Large intestine (tissue), 12 donors: ENCODE measurements at places on chromosomes 7 and 10.

- DNase-seq: peak; percentile 45
These were observed 43.8 kb downstream of the CYTH3 start for GRCh38 chr7:6228361-6229229.

DNA sequence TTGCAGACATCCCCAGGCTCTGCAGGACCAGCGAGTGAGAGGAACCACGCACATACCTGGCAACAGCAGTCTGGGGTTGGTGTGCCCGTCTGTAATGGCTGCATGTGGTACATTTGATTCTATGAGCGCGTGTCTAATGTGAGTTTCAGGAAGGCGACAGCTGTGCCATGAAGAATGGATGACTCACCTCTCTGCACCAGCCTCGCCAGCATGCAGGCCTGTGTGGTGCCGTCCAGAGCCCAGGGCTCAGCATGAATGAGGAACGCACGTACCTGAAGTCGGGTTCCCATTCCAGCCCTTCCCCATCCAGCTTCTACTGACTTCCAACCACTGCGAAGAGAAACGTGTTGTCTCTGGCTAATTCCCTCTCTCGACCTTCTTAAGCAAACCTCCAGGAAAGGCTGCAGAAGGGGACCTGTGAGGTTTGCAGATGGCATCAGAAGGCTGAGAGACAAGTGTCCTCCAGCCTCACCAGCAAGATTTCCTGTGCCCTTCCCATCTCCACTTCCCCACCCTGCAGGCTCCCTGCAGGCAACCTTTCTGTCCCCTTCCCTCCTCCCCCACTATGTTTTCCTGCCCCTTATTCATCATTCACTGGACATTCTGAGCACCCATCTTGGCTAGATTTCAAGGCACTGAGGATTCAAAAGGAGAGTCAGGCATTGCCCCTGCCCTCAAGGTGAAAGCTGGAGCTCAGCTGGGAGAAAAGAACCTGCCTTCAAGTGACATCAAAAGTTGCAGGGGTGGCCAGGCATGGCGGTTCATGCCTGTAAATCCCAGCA is 54.3 kb downstream of the ASB13 start:
- DNase-seq: no peak

DNA sequence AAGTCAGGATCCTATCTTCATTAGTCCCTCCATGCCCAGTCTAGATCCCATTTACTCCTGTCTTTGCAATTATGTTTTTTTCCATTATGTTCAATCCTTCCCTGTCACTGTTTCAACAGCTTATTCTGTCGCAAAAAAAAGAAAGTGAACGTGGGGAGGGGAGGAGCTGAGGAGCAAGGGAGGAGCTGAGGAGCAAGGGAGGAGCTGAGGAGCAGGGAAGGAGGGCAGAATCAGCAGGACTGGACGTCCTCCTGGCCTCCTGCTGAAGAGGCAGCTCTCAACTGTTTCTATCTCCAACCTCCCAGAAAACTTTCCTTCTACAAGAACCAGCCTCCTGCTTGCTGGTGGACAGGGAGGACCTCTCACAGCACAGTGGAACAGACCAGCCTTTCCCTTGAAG is 26.0 kb downstream of the LARP4B start:
- no peak for DNase-seq

DNA sequence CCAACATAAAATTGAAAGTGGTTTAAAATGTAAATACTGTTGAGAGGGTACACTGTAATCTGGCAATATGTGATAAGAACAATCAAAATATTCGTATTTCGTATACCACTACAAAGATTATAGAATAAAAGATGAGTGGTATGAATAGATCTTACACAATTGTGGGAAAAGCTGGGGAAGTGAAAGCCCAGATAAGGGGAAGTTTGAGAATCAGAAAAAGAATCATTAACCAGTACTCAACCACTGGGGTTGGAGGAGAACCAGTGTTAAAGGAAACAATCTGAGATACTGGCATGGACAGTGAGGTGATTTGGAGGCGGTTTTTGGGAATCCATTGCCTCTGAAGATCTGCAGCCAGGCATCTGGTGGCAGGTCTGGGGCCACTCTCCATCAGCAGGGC is 59.7 kb upstream of the CDK14 start:
- no peak for DNase-seq

DNA sequence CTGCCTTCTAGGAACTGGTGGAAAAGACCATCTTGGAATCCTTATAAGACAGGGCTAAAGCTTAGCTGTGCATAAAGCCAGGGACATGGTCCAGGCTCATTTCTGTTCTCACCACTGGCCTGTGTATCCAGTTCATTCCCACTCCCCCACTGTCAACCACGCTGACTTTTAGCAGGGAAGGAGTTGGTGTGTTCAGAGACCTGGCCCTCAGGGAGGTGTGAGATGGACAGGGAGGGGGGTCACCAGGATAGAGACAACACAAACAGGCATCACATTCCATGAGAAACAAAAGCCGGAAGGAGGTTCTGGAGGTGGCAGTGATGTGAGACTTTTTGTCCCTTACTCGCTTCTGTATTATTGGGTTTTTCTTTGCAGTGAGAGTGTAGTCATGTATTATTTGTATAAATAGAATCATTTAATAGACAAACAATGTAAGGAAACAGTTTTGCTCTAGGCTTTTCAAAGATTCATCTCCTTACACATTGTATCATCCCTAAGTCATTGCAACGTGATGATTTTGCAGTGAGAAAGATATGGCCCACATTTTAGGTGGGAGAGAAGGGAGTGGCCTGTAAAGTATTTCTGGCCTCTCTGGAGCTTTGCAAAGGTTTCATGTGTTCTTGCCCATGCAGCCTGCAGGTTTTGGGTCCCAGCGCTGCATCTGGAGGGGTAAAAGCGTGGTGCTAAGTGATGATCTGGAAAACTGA is 52.0 kb downstream of the EEPD1 start:
- DNase-seq: no peak

DNA sequence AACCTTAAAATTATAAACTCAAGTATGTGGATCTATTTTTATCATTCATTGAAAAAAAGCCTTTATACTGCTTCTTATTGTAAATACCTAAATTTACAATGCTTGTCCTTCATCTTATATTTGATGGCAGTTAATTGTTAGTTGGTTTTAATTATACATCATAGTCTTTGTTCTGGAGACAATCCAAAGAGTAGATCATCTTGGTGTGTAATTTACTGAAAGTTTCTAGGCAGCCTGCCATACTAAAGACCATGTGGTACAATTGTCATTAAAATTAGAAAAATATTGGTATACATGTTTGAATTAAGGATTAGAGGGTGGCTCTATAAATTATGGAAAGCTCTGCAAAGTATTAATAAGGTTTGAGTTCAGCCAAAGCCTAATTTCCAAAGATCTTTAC is 231.4 kb downstream of the KCND2 start:
- no peak for DNase-seq

GRCh38 chr10:131310551-131311401 is 745 bp downstream of the TCERG1L start:
- DNase-seq: no peak

DNA sequence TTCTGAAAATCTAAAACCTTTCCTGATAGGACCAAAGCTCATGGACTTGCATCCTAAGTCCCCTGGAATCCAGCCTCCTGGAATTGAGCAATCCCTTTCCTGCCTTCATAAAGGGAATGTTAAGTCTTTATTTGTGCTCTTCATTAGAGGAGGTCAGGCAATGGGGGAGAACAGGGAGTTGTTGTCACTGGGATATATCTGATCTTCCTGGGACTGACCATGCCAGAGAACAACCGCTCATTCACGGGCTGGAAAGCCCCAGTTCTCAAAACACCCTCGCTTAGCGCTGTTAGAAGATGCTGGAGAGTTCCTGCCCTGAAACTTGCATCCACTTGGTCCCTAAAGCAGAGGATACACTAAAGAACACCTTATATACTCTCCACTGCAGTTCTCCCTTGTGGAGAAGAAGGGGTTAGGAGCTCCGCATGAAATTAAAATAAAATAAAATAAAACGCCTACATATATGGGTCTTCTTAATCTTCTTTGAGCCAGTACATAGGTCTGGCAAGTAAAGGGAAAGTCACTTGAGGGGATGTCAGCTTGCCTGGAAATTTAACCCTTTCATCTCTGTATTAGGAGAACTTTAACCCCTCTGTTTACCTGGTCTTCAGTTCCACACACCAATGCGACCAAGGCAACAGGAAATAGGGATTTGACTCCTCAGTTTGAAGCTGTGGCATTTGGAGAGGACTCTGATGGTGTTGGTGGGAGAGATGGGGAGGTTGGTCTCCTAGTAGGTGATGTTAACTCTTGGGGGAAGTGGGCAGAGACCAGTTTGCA is 1.2 kb downstream of the SORCS1 start:
- no peak for DNase-seq

DNA sequence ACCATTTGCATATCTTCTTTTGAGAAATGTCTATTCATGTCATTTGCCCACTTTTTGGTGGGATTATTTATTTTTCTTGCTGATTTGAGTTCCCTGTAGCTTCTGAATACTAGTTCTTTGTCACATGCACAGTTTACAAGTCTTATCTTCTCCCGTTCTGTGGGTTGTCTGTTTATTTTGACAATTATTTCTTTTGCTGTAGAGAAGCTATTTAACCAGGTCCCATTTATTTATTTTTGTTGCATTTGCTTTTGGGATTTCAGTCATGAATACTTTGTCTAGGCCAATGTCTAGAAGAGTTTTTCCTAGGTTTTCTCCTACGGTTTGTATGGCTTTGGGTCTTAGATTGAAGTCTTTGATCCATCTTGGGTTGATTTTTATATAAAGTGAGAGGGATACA is 32.9 kb downstream of the GPR22 start:
- no peak for DNase-seq

DNA sequence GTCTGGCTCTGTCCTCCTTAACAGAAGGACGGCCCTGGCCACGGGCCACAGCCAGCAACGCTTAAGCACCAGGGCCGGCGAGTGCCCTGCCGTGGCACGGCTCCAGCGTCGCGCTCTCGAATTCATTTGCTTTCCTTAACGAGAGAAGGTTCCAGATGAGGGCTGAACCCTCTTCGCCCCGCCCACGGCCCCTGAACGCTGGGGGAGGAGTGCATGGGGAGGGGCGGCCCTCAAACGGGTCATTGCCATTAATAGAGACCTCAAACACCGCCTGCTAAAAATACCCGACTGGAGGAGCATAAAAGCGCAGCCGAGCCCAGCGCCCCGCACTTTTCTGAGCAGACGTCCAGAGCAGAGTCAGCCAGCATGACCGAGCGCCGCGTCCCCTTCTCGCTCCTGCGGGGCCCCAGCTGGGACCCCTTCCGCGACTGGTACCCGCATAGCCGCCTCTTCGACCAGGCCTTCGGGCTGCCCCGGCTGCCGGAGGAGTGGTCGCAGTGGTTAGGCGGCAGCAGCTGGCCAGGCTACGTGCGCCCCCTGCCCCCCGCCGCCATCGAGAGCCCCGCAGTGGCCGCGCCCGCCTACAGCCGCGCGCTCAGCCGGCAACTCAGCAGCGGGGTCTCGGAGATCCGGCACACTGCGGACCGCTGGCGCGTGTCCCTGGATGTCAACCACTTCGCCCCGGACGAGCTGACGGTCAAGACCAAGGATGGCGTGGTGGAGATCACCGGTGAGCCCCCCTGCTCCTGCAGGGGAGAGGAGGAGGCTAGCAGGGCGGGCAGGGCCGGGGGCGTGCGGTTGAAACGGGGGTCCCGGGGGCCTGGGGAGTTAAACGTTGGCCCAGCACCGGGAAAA is at the start of gene HSPB1:
TSS of gene HSPB1 (plus strand) at position 327 of the 855 bp plus-strand sequence. CDS start at position 367, 40 bp downstream.
- DNase-seq: peak; percentile 77

DNA sequence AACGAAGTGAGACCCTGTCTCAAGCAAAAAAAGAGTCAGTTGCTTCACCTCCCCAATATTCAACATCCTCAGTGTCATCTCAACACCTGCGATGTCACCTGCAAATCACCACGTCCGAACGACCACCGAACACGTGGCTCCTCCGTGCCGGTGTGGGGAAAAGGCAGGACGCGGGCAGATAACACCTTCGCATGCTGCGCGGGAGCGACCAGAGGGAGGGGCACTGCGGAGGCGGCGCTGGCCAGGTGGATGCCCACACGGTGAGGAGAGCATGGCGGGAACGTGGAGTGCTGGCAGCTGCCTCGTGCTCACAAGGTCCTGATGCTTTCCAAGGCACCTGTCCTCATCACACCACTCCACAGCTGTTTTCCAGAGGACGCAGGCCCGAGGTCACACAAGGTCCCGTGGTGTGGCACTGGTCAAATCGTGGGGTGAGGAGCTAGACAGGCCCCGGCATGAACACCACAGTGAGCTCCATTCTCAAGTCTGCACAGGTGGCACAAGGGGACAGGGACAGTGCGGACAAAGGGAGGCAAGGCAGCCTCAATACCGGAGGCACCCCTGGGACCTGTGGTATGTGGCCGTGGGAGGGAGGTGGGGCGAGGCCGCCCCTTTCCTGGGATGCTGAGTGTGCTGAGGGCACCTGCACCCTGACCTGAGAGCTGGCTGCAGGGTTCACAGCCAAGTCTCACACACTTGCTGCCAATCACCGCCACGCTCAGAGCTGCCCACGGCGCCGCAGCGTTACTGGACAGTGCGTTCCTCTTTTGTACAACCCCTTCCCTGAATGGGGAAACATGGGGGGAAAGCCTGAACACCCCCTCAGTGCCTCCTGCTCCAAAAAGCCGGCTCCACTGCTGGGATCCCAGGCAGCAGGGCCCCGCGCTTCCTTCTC is 13.0 kb downstream of the TUBGCP2 start:
- no peak for DNase-seq

GRCh38 chr7:156545979-156546378 is 94.6 kb upstream of the RNF32 start:
- no peak for DNase-seq

DNA sequence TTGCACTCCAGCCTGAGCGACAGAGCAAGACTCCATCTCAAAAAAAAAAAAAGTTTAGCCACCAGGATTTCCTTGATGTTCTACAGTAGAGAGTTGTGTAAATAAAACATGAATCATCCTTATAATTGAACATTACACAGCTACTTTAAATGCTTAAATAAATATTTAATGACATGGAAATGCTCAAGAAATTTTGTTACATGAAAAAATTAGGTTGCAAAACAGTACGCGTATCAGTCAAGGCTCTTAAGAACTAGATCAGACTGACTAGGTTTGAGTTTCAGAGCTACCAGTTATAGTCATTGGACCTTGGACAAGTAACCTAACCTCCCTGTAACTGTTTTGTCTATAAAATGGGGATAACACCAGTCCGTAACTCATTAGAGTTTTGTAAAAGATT is 38.7 kb upstream of the GSAP start:
- no peak for DNase-seq

- DNase-seq: no peak
These were observed 59.7 kb downstream of the SORBS1 start for GRCh38 chr10:95501203-95502094.

- DNase-seq: no peak
These were observed 51.7 kb downstream of the SYPL1 start for GRCh38 chr7:106060394-106060920.

GRCh38 chr10:97024168-97025073 is 161.3 kb downstream of the SLIT1 start:
- DNase-seq: peak; percentile 68

GRCh38 chr10:6364283-6364682 is 161.6 kb downstream of the PFKFB3 start:
- no peak for DNase-seq

GRCh38 chr7:92841192-92841591 is 4.8 kb upstream of the CDK6 start:
- no peak for DNase-seq
